Effector memory CD8-positive, alpha-beta T cell (primary cell): ENCODE measurements at places on chromosomes 7 and 10.
A peak's percentile ranks its signal among the peaks of the same experiment; 100 is the strongest.

DNA sequence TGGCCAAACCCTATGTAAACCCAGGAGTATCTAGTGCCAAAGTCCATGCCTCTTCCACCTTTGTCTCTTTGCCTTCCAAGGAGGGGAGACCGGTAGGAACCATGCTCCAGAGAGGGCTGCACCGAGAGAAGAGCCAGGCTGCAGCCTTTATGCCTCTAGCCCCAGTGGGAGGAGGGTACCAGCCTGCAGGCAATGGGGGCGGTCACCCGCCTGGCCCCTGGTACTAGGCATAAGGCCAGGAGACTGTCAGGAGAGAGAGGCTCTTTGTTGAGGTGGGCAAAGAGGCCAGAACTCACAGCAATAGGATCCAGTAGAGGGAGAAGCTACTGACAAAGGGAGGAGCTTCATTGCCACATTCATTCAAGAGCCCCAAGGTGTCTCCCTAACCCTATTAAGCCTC is 146.6 kb upstream of the PDE1C start:
- no peak for DNase-seq

- DNase-seq, result peak; percentile 14
Observed at GRCh38 chr10:129030996-129031843, 435.8 kb upstream of the MGMT start.

DNA sequence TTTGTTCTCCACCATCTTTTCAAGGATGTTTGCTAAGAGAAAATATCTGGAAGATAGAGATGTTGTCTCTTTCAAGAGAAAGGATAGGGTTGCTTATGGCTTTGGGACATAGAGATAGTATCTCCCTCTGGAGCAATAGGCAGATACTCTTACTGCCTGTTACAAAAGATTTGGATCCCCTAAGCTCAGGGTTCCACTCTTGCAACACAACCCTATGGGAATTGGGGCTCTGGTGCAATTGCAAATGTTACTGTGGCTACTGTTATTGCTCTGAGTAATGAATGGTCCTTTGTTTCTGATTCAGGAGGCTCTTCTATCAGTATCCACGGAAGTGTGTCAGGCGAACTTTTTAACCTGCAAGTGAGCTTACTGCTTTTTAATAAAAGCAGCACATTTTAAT is 88.8 kb downstream of the GPR85 start:
- no peak for DNase-seq

DNA sequence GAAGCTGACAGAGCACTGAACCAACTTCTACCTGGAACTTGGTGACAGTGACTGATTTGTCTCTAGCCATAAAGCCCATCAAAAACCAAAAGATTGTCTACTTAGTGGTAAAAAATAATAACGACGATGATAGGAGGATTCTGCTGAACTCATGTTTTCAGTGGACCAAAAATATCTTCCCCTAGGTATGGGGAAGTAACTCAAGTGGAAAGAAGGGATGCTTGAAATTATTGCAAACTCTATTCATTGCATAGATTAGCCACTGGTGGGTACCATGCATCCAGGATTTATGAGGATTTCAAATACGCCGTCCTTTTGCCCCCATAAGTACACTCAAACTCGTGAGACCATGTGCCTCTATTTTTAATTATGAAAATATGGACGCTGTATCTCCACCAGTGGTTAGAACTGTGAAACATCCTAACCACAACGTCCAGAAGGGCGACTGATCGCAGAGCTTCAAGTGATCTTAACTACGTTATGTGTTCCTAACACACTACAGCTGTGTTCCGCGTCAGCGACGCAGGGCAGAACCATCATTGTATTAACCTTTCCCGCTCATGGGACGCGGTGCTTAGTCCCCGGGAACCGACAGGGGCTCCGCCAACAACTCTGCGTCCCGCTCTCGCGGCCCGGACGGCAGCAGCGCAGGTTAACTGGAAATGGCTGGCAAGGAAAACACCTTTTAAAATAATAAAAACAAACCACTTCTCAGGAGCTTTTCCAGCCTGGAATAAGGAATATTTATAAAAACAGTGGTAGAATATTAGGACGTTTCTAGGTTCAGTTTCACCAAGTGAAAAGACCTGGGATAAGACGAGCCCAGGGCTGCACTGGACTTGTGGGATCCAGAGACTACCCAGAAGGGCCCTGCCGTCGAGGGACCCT is 776 bp downstream of the PEX1 start:
- DNase-seq, result peak; percentile 36

- no peak for DNase-seq
Observed at GRCh38 chr10:131001438-131001837, 310.1 kb downstream of the TCERG1L start.

DNA sequence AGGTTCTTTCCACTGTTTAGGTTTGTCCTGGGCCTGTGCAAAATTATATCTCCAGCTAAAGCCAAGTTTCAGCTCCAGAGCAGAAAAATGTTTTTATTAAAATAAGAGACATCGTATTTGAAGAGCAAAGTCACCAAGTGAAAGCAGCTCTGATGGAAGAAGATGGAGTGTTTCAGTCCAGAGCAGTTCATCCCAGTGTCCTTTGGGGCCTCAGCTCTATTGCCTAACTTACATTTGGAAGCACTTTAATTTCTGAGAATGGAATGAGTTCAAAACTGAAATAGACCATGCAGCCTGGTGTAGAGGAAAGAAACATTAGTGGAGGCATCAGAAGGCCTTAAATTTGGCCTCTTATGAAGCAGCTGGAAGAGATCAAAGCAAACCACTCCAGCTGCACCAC is 545.2 kb downstream of the SORCS1 start:
- DNase-seq, result no peak

DNA sequence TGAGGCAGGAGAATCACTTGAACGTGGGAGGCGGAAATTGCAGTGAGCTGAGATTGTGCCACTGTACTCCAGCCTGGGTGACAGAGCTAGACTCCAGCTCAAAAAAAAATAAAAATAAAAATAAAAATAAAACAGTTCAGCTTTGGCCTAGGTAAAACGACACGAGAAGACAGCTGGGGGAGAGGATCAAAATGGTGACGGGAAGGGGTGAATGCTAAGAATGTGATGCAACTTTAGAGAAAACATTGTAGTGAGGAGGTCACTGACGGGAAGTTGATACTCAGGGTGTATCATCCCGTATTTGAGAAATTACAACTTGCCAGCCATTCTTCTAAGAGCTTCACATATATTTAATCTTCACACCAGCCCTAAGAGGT is 1.1 kb downstream of the NDST2 start:
- no peak for DNase-seq

DNA sequence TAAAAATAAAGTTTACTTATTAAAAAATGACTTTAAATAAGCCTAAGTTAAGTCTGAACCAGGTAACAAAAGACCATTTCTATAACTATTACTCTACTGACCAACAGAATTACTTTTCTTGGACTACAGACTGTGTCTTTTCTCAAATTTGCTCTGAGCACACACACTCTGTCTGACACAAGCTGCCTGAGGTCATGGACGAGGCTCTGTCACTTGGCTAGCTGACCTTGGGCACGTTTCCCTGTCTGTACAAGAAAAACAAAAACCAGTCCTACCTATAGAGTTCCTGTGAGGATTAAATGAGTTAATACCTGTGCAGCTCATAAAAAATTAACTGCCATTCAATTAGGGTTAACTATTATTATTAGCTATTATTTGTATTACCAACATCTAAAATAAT is 22.9 kb downstream of the ATE1 start:
- no peak for DNase-seq

- no peak for DNase-seq
Observed at GRCh38 chr7:55128693-55129394, 110.0 kb downstream of the EGFR start.

GRCh38 chr10:6176691-6177231 is 26.0 kb upstream of the PFKFB3 start:
- DNase-seq, result no peak

DNA sequence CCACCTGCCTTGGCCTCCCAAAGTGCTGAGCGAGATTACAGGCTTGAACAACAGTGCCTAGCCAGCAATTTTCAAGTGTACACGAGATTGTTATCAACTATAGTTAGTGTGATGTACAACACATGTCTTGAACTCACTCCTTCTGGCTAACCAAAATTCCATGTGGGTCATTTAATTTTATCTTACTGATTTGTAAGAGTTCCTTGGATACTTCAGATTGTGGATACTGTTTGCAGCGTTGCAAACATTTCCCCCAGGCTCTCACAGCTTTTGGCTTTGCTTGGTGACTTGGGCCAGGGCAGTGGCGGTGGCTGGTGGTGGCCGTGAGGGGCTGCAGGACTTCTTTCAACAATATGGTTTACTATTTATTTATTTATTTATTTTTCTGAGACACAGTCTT is 8.5 kb upstream of the TMEM270 start:
- DNase-seq, result no peak

GRCh38 chr7:74498996-74499834 is 45.5 kb downstream of the GTF2IRD1 start:
- no peak for DNase-seq

- DNase-seq, result peak; percentile 29
Observed at GRCh38 chr7:43834463-43835251, 34.7 kb downstream of the MRPS24 start.

DNA sequence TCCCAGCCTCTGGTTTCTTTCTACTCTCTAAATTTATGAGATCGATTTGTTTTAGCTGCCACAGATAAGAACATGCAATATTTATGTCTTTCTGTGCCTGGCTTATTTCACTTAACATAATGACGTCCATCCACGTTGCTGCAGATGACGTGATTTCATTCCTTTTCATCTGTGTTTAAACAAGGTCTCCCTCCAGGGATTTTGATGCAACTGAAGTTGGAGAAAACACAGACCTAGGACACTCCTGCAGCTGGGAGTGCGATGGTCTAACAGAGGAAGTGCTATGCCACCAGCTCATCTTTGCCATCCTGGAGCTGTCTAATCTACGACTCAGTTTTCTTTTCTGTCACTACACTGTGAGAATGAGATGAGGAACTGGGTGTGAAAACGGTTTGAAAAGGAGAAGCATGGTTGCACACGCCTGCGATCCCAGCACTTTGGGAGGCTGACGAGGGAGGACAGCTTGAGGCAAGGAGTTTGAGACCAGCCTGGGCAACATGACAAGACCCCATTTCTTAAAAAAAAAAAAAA is 1.5 kb upstream of the KCTD7 start:
- DNase-seq, result no peak

DNA sequence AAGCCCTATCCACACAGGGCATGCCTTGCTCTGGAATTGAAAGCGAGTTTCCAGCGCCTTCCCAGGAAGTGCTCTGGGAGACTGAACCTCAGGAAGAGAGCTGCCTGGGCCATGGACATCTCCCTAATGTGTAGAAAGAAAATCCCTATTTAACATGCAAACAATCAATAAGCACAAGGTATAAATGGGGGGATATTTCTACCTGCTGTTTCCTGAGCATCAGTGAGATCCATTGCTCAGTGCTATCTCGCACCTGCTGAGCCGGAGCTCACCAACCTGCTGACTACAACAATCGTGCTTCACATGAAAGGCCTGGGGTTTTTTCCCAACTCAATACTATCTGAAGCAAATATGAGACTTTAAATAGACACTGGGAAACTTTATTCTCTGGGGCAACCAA is 584.0 kb downstream of the GLRX3 start:
- DNase-seq, result no peak

DNA sequence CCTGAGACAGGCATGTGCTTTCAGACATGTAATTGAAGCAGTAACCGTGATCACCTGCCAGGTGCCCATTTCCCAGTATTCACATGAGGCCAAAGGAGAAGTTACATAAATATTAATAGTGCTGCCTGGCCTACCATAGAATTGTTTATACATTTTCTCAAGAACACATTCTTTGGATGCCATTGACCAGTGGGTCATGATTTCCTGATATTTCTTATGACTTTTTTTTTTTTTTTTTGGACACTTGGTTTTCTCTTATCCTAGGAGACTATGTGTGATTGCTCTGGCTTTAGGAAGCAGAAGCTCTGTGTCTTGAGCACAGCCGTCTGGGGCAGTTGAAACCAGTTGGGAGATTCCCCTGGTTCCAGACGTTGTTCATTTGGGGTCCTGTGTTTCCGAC is 143.9 kb upstream of the NPS start:
- DNase-seq, result no peak

DNA sequence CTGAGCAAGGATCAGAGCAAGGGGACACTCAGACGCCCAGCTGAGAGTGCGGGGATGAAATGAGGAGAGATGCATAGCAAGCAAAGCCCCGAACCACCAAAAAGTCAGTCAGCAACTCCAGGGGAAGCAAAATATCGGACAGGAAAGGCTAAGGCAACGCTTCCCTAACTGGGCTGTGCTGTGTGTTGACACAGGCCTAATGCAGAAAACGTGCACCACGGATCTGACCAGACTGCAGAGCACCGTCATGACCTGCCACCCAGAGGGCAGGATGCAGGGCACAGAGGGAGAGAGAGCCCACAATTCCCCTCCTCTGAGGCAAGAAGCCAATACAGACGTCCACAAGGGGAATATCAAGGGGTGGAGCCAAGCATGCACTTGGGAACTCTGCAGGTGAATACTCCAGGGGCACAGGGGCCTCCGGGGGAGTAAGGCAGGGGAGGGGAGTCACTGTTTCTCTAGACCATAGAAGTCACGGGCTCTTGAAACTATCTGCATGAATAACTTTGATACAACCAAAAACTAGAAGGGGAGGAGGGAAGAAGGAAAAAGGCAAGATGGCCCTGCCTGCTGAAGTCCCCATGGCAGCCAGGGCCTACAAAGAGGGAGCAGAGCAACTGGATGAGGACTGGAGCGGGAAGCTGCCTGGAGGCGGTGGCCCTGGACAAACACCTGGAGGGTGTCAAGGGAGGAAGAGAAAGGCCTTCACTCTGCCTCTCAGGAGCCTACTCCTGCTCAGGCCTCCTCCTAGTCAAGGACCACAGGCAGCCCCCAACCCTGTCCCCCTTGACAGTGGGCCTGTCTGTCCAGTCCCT is 26.2 kb downstream of the GRID1 start:
- DNase-seq, result no peak

GRCh38 chr10:110818311-110819256 is 53.1 kb upstream of the PDCD4 start:
- no peak for DNase-seq

DNA sequence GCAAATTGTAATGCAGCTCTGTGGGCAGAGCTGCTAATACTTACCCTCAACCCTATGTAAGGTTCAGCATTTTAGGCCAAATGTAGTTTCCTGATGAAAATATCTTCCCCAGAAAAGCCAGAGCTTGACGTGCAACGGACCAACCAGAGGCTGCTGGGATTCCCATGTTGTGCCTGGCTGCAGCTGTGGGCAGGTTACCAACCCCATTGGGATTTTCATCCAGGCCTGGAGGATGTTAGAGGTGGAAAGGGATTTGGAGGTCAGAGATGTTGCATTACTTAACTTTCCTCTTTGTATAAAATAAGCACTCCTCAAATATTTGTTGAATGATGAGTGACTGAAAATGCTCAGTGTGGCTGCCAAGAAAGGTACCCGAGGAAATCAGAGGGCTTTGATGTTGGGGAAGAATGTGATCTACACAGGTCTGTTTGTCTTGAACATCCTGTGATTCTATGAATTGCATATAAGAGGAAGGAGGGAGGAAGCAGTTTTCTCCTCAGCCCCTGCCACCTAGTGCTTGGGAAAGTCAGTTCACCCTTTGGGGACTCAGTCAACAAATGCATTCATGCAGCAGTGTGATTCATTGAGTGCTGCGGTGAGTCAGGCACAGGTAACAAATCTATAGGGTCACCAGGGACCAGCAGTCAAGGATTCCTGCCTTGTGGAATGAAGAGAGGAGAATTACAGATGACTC is 487.2 kb downstream of the RPS24 start:
- no peak for DNase-seq

GRCh38 chr10:34729619-34730018 is 85.5 kb downstream of the PARD3 start:
- DNase-seq, result no peak

GRCh38 chr7:151206914-151207313 is 3.4 kb downstream of the H2BK1 start:
- DNase-seq, result peak; percentile 48
